Stimulated activated CD4-positive, alpha-beta T cell treated with anti-CD3 and anti-CD28 coated beads, Interleukin-12 subunit alpha, Interleukin-12 subunit beta, amount 100 ng/mL, for 48 hours (primary cell): ENCODE measurements at places on chromosomes 7 and 10.

GRCh38 chr10:129706081-129706480 is 239.0 kb downstream of the MGMT start:
- DNase-seq: no peak

DNA sequence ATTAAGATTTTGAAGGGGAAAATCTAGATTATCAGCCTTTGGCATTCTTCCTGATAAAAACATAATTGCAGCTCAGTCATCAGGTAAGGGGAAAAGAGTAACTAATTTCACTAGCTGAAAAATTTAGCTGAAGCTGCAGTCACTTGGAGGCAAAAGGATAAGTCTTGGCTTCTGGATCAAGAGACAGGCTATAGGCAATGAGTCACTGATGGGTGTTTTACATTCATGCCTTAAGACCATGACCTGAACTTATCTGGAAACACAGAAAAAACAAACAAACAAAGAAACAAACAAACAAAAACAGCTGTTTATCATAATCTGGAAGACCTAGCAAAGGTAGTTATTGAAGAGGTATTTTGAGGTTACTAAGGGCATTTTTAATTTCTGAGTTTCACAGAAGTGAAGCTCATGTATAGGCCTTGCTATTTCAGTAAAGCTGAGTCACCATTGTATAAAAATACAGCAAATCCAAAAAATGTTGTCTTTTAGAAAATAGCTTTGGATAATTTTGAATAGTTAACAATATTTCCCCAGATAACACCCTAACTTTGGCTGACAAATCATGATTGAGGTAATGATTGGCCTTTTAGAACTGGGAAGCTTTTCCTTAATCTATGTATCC is 40.3 kb downstream of the ZNF22 start:
- no peak for DNase-seq

DNA sequence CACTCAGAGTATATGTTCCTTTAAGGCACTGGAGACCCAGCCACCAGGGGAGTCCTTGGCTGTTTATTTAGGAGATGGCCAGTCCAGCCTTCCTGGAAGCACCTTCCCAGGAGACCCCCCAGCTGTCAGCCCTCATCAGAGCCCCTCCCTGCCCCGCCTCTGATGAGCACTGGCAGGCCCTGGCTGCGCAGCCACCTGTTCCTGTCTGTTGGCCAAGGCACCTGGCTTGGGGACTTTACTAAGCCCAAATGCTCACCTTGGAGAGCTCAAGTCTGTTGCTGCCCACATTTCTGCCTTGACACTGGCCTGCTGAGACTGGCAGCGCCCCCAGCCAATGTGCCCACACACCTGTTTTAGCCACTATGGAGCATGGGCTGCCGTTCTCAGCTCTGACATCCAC is 124.7 kb downstream of the ELMO1 start:
- DNase-seq: no peak

GRCh38 chr7:20298486-20298901 is 32.2 kb upstream of the ITGB8 start:
- no peak for DNase-seq

- peak; percentile 34 for DNase-seq
Observed at GRCh38 chr10:90872648-90873020, 860 bp downstream of the RPP30 start.

GRCh38 chr10:44949915-44950314 is 9.7 kb upstream of the RASSF4 start:
- DNase-seq: no peak

GRCh38 chr10:42690449-42691360 is 52.3 kb upstream of the ZNF33B start:
- no peak for DNase-seq

GRCh38 chr7:94393246-94394108 is 1.2 kb upstream of the COL1A2 start:
- no peak for DNase-seq

- no peak for DNase-seq
Observed at GRCh38 chr10:52343439-52343838, 29.4 kb downstream of the DKK1 start.

GRCh38 chr7:115010441-115010820 is 88.5 kb downstream of the MDFIC start:
- DNase-seq: no peak

DNA sequence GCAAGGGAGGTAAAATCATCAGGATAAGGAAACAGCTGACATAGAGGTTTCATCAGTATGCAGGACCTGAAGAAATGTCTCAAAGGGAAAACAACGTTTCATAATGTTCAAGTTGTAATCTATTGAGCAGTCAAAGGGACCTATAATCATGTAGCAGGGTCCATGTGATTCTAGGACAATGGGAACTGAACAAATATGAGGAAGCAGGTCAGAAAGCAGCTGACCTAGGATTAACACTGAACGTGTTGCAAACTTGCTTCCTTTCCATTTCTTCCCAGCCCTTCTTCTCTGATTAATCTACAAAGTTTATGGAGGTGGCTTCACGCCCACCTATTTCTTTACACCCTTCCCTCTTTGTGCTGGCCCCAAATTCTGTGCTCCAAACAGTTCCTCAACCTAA is 256.9 kb upstream of the AKR1E2 start:
- no peak for DNase-seq

GRCh38 chr7:16609842-16610450 is 35.6 kb downstream of the ANKMY2 start:
- no peak for DNase-seq

GRCh38 chr7:128818694-128819093 is 11.5 kb upstream of the FLNC start:
- no peak for DNase-seq

DNA sequence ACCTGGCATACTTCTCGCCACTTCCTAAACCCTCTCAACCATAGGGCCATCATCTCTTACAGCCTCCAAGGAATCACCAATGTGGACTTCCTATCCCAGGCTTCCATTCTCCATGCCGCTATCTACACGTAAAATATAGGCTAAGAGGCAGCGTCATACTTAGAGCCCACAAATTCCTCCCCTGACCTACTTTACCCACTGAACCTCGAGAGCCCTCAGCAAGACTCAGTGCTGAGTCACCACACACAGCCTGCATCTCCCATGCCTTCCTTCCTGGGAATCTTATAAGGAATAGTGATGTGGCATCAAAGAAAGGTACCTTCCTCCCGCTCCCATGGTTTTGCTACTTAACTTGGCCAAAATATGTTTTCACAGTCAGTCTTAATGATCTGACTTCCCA is 435.6 kb upstream of the NFE2L3 start:
- no peak for DNase-seq

DNA sequence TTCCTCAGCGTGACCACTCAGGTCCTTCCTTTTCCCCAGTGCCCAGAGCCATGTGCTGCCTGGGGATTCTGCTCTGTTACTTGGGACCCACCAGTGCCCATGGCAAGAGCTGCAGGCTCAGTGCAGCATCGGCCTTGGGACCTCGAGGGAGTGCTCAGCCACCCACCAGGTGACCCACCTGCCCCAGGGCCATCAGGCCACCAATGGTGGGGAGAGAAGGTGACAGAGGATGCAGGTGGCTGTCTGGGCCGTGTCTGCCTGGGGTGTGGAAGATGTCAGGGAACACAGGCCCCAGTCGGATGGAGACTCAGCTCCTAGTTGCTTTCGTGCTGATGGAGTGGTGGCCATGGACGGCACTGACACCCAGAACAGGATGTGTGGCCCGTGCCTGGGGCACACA is 104.7 kb upstream of the FAM20C start:
- DNase-seq: no peak

- no peak for DNase-seq
Observed at GRCh38 chr7:115346685-115347084, 424.8 kb downstream of the MDFIC start.

DNA sequence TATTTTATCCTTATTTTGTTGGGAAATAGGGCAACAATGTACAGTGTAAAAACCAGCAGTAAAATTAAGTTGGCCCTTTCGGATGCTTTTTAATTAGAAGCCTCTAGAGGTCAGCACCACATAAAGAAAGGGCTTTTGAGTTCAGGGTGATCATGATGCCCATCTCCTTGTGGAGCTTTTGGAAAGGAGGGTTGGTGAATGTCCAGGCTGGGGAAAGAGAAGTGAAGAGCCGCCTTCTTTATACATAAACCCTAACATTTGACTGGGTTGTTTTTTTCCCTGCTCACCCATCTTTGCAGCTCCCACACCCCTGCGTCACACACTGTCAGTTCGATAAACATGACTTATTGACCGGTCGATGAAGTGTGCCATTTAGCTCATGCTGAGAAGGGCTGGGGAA is 29.8 kb downstream of the MTURN start:
- DNase-seq: no peak

- no peak for DNase-seq
Observed at GRCh38 chr7:134431815-134432214, 27.1 kb downstream of the AKR1B1 start.

DNA sequence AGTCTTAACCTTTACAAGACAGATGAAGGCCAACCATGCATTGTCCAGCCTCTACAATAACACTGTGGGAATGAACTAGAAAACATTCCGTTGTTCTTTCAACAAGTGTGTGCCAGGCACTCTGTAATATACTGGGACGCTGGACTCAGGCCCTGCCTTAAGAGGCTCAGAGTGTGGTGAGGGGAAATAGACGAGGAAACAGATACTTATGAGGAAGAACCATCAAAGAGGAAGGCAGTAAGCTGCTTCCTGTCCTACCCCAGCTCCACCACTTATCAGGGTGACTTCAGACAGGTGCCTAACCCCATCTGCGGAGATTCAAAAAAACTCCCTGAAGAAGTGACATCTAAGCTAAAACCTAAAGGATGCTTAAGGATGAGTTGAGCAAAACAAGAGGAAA is 8.9 kb upstream of the TRIM8 start:
- DNase-seq: no peak

DNA sequence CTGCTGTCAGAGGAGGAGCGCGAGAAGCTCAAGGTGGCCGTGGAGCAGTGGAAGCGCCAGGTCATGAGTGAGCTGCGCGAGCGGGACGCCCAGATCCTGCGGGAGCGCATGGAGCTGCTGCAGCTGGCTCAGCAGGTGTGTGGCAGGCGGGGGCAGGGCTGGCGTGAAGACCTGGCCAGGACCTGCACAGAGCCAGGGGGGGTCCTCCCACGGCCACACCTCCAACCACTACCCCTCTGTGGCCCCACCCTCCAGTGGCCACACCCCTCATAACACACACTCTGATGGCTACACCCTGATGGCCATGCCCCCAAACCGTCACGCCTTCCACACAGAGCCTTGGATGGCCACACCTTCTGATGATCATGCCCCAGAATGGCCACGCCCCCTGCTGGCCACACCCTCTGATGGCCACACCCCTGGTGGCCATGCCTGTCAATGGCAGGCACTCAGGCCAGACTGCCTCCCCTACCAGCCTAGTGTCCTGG is 23.4 kb upstream of the DPYSL4 start:
- DNase-seq: peak; percentile 20

- DNase-seq: peak; percentile 85
Observed at GRCh38 chr10:133373174-133374090, at the start of gene ECHS1. ECHS1 (minus strand) TSS chr10:133373354; CDS start chr10:133373333, 21 bp downstream.

GRCh38 chr10:32773105-32773504 is 184.9 kb downstream of the ITGB1 start:
- no peak for DNase-seq

- DNase-seq: no peak
Observed at GRCh38 chr7:17095931-17096330, 202.5 kb upstream of the AHR start.

DNA sequence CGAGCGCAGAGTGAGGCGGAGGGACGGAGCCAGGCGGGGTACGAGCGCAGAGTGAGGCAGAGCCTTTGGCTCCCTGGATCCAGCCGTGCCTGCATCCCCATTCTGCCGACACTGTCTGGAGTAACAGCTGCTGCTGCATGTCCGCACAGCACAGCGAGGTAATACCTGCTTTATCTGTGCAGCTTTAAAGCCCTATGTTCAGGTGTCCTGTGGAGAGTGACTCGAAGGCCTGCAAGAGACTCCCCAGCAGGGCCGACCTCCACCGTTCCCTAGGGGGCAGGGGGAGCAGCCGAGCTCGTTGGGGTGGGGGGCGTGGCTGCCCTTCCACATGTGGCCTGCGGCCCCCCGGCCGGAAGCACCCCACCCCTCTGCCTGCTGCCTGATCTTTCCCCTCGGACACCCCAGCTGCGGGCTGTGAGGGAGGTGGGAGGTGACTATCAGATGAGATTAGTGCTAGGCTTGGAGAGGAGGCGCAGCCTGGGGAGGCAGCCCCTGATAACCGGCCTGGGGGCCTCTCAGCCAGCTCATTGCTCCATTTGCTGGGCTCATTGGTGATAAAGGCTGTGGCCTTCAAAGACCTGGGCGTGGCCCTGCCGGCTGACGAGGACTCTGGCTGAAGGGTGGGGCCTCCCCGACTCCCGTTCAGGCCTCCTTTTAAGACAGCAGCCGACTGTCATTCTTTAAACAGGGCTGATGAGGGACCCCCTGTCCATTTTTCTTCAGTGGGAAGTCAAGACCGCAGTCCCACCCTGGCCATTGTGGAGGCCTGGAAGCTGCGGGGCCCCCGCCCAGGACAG is 8.0 kb downstream of the VENTX start:
- no peak for DNase-seq

GRCh38 chr10:97297556-97298222 is 5.3 kb upstream of the ARHGAP19 start:
- DNase-seq: no peak

GRCh38 chr10:3469639-3470020 is 297.0 kb upstream of the PITRM1 start:
- no peak for DNase-seq

DNA sequence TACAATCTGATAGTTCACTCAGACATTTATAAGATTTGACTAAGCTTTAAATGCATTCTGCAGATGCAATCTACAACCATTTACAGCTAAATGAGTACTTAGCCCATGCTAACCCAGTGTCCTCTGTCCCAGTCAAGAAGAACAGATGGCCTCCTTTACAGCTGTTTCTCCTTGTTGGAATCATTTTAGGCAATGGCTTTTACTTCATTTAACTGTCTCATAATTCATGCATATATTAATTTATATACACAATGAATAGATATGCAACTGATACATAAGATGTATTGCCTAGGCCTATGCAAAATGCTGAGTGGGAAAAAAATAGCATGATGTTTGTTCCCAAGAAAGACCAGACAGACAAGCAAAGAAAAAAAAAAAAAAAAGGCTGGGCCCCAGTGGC is 82.2 kb downstream of the TSPAN12 start:
- no peak for DNase-seq

- no peak for DNase-seq
Observed at GRCh38 chr10:124642088-124642710, 102.0 kb downstream of the FAM53B start.
